T-helper 2 cell treated with Interferon-gamma antibody and Interleukin-4, amounts not matched to agents 5 μg/mL and 100 μg/mL, for 36 hours (primary cell): ENCODE measurements at places on chromosomes 4 and X.

- no peak for DNase-seq
- H3K36me3 ChIP-seq = no peaks in the 10 kb centered on the region
- no peaks in the 10 kb centered on the region for H3K4me1 ChIP-seq
- H3K27me3 ChIP-seq = peaks cover 8% of the 10 kb centered on the region
- H3K27ac ChIP-seq = no peak overlapping the region
Observed at GRCh38 chr4:72974694-72975487, 94.6 kb downstream of the COX18 start.

- H3K27ac ChIP-seq = no peak overlapping the region
- no peaks in the 10 kb centered on the region for H3K4me1 ChIP-seq
- no peaks in the 10 kb centered on the region for H3K36me3 ChIP-seq
- no peak for DNase-seq
- H3K4me3 ChIP-seq = no peak overlapping the region
Observed at GRCh38 chrX:17028356-17028755, 81.9 kb downstream of the REPS2 start.

DNA sequence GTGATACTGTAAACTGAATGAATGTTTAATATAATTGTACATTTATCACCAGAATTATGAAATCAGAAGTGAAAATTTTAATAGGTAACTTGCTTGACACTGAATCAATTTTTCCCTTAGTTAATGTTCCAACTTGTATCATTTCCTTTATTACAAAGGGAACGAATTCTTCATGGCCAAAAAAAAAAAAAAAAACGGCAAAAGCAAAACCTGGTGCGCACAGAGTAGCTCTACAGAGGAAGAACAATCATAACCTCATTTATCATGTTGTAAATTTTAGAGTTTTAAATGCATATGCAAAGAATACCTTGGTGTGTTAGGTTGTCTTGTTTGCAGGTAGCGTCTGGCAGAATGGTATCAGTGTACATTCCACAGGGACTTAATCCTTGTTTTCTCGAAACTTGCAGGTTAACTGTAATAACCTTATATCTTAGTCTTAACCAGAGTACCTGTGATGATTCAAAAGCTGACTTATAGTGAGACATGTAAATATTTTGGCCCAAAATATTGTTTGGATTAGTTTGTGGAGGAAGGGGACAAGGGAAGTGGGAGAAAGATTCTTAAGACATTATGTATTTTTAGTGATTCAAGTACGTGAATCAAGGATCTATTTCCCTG is 70.0 kb downstream of the NPNT start:
- no peaks in the 10 kb centered on the region for H3K27me3 ChIP-seq
- no peaks in the 10 kb centered on the region for H3K4me1 ChIP-seq
- no peak overlapping the region for H3K27ac ChIP-seq
- H3K36me3 ChIP-seq = no peaks in the 10 kb centered on the region
- DNase-seq = no peak

DNA sequence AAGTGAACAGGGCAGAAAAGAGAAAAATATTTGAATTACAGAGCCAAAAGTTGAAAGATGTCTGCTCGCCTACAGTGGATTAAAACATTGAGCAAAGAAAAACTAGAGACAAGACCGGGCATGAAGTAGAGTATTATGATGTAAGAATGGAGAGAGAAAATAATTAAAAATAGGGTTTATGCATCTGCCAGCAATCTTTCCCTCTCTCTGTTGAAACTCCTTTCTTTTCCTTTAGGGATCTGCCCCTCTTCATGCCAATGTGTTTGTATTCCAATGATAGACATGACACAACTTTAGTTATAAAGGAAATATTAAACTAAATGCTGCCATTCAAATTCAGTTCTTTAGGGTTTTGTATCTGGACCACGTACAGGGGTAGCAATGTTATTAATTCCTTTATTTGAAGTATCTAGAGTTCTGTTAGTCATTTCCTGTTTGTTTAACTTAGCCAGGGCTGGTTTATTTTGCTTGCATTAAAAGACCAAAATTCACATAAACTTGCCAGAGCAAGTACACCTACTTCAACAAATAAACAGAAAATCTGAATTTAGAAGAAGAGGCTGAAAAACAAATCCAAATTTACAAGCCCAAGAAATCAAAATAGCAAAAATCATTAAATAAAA is 202.6 kb downstream of the SPOCK3 start:
- no peaks in the 10 kb centered on the region for H3K27me3 ChIP-seq
- H3K27ac ChIP-seq = no peak overlapping the region
- no peak for DNase-seq
- H3K4me1 ChIP-seq = no peaks in the 10 kb centered on the region
- H3K4me3 ChIP-seq = no peak overlapping the region
- no peaks in the 10 kb centered on the region for H3K36me3 ChIP-seq

DNA sequence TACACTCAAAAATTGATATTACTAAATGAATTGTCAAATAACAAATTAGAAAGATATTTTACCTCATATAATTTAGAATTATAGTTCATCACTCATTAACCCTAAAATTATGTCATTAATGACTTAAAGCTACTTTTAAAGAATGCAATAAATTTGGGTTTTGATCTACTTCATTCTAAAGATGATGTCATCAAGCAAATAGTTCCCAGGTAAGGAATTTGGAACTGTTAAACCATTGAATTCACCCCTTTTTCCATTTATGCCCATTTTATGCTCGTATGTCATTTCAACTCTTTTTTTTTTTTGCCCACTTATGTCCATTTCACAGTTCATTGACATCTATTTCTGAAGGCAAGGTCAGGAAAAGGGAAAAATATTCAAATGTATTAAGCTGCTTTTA is 135.5 kb downstream of the TLL1 start:
- no peak overlapping the region for H3K4me3 ChIP-seq
- H3K27ac ChIP-seq = no peak overlapping the region
- H3K27me3 ChIP-seq = no peaks in the 10 kb centered on the region
- no peaks in the 10 kb centered on the region for H3K4me1 ChIP-seq
- no peak for DNase-seq

DNA sequence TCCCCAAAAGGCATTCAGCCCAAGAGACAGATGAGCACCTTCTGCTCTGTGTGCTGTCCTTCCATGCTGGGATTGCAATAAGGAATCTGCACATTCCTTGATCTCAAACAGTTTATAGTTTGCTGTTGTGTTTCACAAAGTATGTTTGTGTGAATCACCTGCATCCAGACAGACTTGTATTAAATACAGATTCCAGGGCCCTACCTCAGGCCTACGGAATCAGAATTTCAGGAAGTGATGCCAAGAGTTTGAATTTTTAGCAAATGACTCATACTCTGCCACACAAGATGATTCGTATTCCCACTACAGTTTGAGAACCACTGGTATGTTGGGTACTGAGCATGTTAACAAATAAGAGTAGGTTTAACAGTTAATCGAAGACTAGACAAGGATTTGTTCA is 7.0 kb downstream of the VAMP7 start:
- no peak overlapping the region for H3K27ac ChIP-seq
- DNase-seq = no peak
- H3K4me1 ChIP-seq = peaks cover 21% of the 10 kb centered on the region
- no peaks in the 10 kb centered on the region for H3K27me3 ChIP-seq

- no peak overlapping the region for H3K27ac ChIP-seq
- H3K4me3 ChIP-seq = no peak overlapping the region
- H3K36me3 ChIP-seq = no peaks in the 10 kb centered on the region
- DNase-seq = no peak
- H3K4me1 ChIP-seq = no peaks in the 10 kb centered on the region
Observed at GRCh38 chrX:85215946-85216345, 27.6 kb downstream of the SATL1 start.

- no peak overlapping the region for H3K4me3 ChIP-seq
- H3K4me1 ChIP-seq = peaks cover 14% of the 10 kb centered on the region
- peaks cover 2% of the 10 kb centered on the region for H3K36me3 ChIP-seq
- DNase-seq = peak; percentile 34
Observed at GRCh38 chr4:152500800-152501434, 35.0 kb downstream of the FBXW7 start.

GRCh38 chrX:104195489-104196084 is 29.3 kb downstream of the FAM199X start:
- no peak overlapping the region for H3K27ac ChIP-seq
- no peaks in the 10 kb centered on the region for H3K27me3 ChIP-seq
- H3K4me1 ChIP-seq = no peaks in the 10 kb centered on the region
- DNase-seq = no peak

- H3K27ac ChIP-seq = no peak overlapping the region
- H3K36me3 ChIP-seq = no peaks in the 10 kb centered on the region
- no peak for DNase-seq
- no peak overlapping the region for H3K4me3 ChIP-seq
- no peaks in the 10 kb centered on the region for H3K4me1 ChIP-seq
Observed at GRCh38 chr4:187632260-187632995, 363.1 kb upstream of the ZFP42 start.

GRCh38 chr4:145481164-145481941 is at the start of gene SMAD1:
Gene SMAD1, plus strand, starts transcription at chr4:145481853. Its CDS starts 32,761 bp downstream, at chr4:145514614.
- peaks cover 9% of the 10 kb centered on the region for H3K4me1 ChIP-seq
- H3K27me3 ChIP-seq = peaks cover 21% of the 10 kb centered on the region
- H3K4me3 ChIP-seq = peak within 1 kb of the TSS; percentile 79
- peak; percentile 32 for DNase-seq
- no peaks in the 10 kb centered on the region for H3K36me3 ChIP-seq
- H3K27ac ChIP-seq = peak within 1 kb of the TSS; percentile 61

- no peaks in the 10 kb centered on the region for H3K4me1 ChIP-seq
- H3K36me3 ChIP-seq = no peaks in the 10 kb centered on the region
Observed at GRCh38 chr4:137129441-137129840, 402.9 kb downstream of the PCDH18 start.

- no peak overlapping the region for H3K4me3 ChIP-seq
- H3K27me3 ChIP-seq = no peaks in the 10 kb centered on the region
- H3K36me3 ChIP-seq = no peaks in the 10 kb centered on the region
- no peak for DNase-seq
- H3K27ac ChIP-seq = no peak overlapping the region
- no peaks in the 10 kb centered on the region for H3K4me1 ChIP-seq
Observed at GRCh38 chr4:149164282-149164681, 651.4 kb downstream of the IQCM start.

DNA sequence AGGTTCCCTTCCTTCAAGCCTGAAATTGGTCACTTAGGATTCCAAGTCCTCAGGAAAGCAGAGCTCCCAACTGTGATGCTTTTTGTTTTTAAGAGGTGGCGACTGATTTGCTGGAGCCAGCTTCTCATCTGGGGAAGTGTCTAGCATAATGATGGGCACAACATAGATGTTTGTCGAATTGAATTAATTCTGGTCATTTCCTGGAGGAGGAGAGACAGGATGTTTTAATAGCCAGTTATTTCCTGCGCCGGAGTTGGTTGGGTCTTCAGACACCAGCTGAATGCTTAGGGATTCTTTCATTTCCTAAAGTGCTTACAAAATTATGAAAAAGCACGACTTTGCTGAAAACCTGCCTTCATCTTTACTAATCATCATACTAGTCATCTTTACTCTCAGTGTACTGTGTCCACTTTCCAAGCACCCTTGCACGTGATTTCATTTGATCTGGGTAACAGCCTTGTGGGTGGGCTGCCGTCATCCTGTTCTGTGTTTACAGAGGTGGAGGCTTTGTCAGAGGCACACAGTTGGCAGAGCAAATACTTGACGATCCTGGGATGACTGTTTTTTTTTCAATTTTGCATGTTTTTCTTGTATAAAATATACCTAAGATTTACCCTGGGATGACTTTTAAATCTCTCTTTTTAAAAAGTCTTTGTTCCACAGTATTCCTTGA is 49.5 kb downstream of the RGS12 start:
- no peak overlapping the region for H3K4me3 ChIP-seq
- peak; percentile 3 for DNase-seq
- no peak overlapping the region for H3K27ac ChIP-seq
- H3K27me3 ChIP-seq = no peaks in the 10 kb centered on the region
- peaks cover 13% of the 10 kb centered on the region for H3K4me1 ChIP-seq

- no peak overlapping the region for H3K27ac ChIP-seq
- H3K4me3 ChIP-seq = no peak overlapping the region
- no peaks in the 10 kb centered on the region for H3K4me1 ChIP-seq
- DNase-seq = no peak
Observed at GRCh38 chr4:135605076-135605475, 1403.5 kb upstream of the PABPC4L start.
